Activated CD4-positive, CD25-positive, alpha-beta regulatory T cell (primary cell): ENCODE measurements at places on chromosomes 6 and 20.

- no peak for DNase-seq
Measured at GRCh38 chr6:163943607-163944385, 529.3 kb downstream of the QKI start.

DNA sequence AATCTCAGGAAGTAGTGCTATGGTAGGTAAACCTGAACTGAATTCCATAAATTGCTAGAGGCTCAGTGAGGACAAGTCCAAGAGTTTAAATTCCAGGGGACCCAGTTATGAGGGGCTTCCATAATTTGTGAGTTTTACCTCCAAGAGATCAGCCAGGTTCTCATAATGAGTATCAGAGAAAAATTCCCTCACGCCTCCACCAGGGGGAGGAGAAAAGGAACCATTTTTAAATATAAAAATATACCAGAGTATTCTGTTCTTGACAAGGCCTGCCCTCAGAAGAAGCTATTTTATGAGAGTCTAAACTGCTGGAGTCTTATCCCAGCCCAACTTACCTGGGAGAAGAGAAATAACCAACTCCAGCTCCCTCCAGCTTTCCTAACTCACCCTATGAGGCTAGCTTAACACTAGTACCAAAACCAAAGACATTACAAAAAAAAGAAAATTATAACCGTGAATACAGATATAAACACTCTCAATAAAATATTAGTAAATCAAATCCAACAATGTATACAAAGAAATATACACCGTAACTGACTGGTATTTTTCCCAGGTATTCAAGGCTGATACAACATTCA is 158.7 kb downstream of the TFAP2A start:
- no peak for DNase-seq

DNA sequence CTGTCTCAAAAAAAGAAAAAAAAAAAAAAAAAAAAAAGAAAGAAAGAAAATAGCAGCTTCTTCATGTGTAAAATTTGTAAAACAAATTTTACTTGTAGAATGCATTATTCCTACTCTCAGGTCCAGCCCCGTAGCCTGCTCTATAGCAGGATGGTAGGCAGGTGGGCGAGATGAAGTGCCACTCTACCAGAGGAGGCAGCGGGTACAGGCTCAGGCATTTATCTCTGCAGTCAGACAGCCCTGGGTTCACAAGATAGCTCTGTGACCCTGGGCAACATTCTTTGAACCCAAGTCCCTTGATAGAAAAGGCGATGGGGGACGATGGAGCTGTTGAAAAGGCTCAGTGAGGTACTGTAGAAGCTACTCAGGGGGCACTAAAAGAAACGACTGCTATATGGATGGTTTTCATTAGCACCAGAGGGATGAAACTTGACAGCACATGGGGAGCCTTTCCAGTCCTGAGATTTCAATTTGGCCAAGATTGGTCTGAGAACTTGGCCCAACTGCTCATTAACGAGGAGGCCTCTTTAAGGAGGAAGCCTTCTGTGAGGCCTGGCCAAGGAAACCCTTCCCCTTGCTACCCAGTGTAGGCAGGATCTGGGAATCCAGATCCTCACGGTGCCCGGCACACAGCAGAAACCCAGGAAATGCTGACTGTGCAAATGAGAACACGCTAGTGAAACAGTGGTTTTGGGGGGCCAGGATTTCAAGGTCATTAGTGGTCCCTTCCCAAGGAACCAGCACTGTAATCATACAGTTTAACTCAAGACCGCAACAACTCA is 63.1 kb downstream of the MYH7B start:
- no peak for DNase-seq

GRCh38 chr6:83862776-83863471 is 3.4 kb downstream of the CYB5R4 start:
- DNase-seq = no peak

DNA sequence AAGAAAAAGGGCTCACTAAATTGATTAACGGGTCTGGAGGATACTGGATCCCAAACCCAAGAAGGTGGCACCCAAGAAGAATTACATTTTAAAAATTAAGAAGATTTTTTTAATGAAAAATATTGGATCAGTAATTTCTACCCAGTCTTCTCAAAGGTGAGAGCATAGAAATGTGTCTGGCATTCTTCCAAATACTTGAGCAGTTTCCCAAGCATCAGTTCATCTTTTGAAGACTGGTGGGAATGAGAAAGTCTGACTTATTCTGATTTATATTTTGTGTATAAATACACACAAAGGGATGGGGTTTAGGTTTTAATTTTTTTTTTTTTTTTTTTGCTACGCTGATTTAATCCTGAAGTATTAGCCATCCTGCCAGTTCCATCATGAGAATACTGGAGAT is 3.3 kb downstream of the MGME1 start:
- DNase-seq = no peak

- no peak for DNase-seq
Measured at GRCh38 chr6:13689511-13690256, 22.0 kb downstream of the RANBP9 start.

- DNase-seq = no peak
Measured at GRCh38 chr6:143607974-143608373, 69.8 kb upstream of the PHACTR2 start.

DNA sequence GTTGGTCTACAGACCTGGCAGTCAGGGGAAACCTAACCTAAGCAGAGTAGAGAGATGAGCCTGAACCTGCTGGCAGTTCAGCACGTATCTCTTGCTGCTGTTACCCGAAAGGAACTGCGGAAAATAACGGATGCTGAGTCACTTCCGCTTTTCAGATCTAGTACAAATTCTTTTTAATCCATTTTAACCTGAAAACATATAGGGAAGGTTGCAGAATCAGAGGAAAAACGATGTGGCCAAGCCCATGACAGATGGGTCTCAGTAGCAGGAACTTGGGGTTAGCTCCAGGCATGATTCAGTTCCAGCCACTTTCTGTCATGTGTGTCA is 351.9 kb upstream of the PRND start:
- no peak for DNase-seq

- DNase-seq = no peak
Measured at GRCh38 chr6:169766232-169766631, 14.8 kb downstream of the ERMARD start.

GRCh38 chr6:158413028-158413427 is 100.8 kb downstream of the TULP4 start:
- DNase-seq = no peak

DNA sequence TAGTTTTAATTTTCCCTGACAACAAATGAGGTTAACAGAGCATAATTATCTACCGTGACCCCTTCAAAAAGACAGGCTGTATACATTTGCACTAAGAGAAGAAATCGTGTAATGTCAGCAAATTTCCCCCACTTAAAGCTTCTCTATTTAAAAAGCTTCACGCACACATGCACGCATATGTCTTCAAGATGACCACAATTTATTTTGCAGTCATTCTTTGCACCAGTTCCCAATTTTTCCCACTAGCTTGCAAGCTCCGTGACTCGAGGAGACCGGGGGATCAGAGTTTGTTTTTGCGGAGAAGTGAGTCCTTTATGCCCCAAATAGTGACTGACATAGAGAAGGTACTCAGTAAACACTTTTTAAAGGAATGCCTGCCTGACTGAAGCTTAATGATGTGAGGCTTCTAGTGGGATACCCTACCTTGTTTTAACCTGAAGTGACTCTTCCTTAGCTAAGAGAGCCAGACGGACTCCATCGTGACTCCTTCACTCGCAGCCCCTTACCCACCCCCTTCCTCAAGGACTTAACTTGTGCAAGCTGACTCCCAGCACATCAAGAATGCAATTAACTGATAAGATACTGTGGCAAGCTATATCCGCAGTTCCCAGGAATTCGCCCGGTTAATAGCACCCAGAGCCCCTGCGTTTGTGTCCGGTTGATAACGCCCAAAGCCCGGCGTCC is 9.3 kb upstream of the NQO2 start:
- no peak for DNase-seq

GRCh38 chr6:75997696-75998095 is 74.8 kb downstream of the IMPG1 start:
- no peak for DNase-seq

DNA sequence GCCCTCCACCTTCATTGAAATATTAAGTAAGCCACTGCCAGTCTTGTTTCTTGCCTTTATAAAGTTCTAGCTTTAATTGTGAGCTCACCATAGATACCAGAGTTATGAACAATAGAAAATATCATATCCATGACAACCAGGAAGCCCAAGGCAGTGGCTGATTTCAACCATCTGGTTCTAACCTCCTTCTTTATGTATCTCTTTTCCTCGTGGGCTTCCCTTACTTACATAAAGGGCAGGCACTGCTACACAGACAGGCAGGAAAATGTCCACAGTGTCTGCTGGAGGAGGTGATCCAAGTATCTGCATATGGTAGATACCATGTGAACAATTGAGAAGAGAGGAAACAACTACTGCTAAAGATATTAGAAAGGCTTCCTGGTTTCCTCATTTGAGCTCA is 65.2 kb upstream of the PRND start:
- DNase-seq = no peak

DNA sequence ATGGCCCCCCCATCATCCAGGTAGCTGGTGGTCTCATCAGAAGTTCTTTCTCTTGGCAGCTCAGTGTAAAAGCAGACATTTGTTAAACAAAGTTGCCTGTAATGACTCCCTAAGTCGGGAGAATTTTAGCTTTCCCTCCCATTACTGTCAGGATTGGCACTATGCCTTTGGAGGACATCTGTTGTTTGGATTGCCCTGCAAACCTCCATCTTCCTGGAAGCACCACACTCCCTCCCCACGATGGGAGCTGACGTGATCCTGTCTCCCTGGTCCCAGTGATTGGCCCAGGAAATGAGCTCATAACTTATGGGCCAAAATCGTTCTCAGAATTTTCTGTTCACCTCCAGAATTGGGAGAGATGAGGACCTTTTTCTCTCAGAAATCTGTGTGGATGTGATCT is 42.6 kb upstream of the CNR1 start:
- no peak for DNase-seq

- no peak for DNase-seq
Measured at GRCh38 chr6:125196613-125197012, 43.0 kb downstream of the TPD52L1 start.

GRCh38 chr6:14339711-14340584 is 222.4 kb downstream of the CD83 start:
- no peak for DNase-seq

DNA sequence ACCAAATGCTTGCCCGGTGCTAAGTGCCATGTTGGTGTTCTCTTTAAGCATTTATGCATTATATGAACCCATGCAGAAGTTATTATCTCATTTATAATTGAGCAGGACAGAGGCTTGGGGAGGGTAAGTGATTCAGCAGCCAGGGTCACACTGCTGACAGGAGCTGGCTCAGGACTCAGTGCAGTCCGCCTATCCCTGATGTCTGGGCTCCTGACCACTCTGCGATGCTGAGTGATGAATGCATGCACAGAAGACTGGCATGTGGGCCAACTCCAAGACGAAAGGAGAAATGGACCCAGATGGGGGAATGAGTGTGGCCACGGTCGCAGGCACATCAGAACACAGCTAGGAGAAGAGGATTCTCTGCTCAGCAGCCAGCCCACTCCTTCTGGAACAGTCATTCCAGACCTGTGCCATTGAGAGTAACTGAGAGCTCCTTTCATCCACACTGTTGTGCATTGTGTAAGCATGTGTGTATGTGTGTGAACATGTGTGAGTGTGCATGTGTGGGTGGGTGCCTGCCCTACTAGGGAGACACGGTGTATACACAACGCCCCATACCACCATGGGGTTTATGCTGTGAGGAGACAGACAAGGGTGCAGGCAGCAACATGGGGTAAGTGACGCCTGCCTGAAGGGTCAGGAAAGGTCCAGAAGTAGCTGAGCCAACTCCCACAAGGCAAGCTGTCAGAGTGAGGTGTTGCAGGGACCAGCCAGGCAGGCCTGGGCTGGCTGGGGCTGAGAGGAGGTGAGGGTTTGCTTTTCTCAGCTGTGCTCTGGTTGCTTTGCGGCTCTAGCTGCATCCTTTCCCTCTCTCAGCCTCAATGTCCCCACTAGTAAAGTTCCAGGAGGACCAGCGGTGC is 97.8 kb upstream of the PMEPA1 start:
- no peak for DNase-seq

DNA sequence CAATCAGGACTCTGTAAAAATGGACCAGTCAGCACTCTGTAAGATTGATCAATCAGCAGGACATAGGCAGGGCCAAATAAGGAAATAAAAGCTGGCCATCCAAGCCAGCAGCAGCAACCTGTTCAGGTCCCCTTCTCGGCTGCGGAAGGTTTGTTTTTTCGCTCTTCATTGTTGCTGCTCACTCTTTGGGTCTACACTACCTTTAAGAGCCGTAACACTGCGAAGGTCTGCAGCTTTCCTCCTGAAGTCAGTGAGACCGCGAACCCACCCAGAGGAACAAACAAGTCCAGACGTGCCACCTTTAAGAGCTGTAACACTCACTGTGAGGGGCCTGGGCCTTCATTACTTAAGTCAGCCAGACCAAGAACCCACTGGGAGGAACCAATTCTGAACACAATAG is 223.2 kb upstream of the EXOC2 start:
- DNase-seq = no peak

DNA sequence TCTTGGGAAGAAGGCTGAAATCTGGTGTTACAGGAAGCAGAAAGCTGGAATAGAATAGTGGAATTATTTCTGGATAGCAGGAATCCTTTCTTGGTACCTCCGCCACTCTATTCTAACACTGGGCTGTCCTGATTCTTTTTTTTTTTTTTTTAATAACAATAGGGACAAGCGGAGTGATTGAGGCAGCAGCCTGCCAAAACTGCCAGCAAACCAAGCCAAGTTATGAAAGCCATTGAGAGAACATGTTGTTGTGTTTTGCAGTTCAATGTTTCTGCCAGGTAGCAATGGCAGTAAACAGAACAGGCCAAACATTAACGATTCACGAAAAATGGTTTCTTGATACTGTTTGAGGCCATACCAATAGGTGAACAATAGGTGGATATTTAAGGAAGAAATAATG is 47.1 kb downstream of the SLC26A8 start:
- DNase-seq = no peak

GRCh38 chr6:63537201-63537958 is 34.9 kb upstream of the LOC128125822 start:
- DNase-seq = no peak

GRCh38 chr6:3352678-3353077 is 93.9 kb downstream of the PSMG4 start:
- no peak for DNase-seq

DNA sequence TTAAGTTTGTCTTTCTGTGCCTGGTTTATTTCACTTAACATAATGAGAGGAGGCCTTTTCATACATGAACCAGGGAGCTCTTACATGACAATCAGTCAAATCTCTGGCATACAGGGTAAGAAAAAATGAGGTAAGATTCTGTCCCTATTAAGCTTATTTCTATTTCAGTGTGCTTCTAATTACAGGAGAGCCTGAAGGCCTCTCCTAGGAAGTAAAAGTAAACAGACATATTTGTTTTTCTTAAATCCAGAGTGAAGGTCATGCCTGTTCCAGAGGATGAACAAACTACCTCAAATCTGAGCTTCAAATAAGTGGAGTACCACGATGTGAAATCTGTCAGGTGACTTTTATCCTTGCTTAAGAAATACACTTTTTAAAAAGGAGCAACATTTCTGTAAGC is 72.6 kb downstream of the POPDC3 start:
- no peak for DNase-seq

- no peak for DNase-seq
Measured at GRCh38 chr6:22145823-22146677, 150.8 kb downstream of the PRL start.

DNA sequence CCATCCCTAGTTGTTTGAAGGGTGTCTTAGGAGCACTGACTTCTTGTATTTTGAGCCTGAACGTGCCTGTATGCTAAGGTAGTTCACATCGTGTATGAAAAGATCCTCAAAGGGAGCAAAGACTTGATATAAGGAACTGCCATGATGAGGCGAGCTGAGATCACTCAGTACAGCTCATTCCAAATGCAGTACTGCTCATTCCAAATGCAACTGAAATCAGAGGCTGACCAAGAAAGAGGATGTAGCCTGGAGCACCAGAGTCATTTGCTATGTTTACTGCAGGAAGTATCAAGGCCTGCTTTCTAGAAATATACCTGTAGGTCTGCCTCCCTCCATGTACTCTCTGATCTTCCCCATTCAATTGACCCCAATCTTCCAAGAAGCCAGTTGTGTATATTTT is 832.2 kb downstream of the EYS start:
- no peak for DNase-seq
